ENCODE measurements at places on chromosomes 7 and 10.

- no peak for DNase-seq
Measured at GRCh38 chr7:66296-66695, 126.1 kb upstream of the FAM20C start.

DNA sequence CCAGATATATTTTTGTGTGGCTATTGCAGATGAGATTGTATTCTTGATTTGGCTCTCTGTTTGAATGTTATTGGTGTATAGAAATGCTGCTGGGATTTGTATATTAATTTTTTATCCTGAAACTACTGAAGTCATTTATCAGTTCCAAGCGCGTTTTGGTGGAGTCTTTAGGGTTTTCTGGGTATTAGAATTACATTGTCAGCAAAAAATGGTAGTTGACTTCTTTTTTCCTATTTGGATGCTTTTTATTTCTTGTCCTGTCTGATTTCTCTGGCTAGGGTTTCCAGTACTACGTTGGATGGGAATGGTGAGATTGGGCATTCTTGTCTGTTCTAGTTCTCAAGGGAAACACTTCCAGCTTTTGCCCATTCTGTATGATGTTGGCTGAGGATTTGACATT, 415.5 kb upstream of the CHRM2 start:
- DNase-seq: no peak

DNA sequence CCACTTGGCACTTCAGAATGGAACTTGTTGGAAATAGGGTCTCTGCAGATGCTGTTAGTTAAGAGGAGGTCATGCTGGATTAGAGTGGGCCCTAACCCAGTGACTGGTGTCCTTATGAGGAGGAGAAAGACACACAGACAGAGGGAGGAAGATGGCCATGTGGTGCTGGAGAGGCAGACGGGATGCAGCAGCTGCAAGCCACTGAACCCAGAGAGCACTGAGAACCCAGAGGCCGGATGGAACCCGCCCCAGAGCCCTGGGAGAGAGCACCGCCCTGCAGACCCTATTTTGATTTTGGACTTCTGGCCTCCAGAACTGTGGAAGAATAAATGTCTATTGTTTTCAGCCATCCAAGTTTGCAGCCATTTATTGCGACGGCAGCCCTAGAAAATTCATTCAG, 58.0 kb upstream of the EBF3 start:
- DNase-seq: no peak

- no peak for DNase-seq
Measured at GRCh38 chr7:148566736-148567135, 23.8 kb upstream of the C7orf33 start.

DNA sequence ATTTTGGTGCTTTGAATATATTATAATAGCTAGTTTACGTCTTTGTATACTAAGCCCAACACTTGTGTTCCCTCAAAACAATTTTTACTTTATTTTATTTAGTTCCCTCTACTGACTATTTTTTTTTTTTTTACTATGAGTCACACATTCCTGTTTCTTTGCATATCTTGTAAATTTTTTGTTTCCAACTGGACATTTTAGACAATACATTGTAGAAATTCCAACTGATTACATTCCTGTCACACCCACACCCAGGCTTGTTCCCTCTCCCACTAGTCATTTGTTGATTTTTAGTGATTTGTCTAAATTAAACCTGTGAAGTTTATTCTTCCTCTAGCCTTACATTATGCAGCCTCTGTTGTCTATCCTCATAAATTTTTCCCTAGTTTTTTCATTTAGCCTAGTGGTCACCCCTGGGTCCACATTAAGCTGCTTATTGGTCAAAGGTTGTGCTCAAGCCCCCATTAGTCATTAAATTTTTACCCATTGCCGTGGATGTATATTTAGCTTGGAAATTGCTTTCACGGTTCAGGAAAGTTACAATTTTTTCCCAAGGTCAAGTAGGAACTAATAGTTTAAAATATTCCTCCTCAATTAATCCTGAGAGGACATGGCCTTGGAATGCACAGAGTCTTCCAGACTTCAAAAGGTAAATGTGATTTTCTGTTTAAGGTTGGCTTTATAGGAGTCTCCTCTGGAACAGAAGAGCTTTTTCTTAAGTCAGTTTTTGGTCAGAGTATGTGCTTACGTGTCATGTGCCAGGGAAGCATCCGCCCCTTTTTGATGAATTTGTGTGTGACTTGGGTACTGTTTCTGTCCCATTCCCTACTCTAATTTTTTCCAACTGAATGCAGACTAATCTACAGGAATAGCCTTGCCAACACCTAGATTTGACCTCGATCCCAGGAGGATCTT, 207.6 kb upstream of the TMEM72 start:
- DNase-seq: no peak

GRCh38 chr10:13189961-13190360, 28.6 kb downstream of the MCM10 start:
- no peak for DNase-seq

DNA sequence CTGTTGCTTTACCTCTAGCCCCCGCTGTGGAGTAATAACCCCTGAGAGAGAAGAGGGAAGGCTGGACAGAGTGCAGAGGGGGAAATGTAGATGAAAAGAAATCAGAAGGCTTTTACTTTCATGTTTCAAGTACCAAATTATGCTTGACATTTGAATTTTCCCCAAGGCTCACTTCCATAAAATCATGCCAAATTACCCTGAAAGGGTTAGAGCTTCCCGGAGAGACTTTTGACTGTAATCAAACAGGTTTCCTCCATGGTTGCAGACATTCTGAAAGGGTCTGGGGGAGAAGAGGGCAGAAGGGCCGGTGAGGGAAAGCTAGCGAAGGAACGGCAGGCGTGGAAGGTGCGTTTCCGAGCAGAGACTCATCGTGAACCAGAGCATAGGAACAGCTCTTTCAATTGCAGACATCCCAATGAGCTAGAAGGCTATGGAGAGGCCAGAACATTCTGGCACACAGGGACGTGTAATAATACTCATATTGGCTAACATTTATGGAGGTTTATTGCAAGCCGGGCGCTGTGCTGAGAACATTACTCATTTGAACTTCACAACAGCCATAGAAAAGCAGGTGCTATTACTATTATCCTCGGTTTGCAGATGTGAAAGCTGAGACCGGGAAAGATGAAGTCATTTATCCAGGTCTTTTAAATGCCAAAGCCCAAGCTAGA, 620.8 kb upstream of the AUTS2 start:
- DNase-seq: no peak

GRCh38 chr7:137695942-137696341, 150.8 kb downstream of the DGKI start:
- DNase-seq: no peak

DNA sequence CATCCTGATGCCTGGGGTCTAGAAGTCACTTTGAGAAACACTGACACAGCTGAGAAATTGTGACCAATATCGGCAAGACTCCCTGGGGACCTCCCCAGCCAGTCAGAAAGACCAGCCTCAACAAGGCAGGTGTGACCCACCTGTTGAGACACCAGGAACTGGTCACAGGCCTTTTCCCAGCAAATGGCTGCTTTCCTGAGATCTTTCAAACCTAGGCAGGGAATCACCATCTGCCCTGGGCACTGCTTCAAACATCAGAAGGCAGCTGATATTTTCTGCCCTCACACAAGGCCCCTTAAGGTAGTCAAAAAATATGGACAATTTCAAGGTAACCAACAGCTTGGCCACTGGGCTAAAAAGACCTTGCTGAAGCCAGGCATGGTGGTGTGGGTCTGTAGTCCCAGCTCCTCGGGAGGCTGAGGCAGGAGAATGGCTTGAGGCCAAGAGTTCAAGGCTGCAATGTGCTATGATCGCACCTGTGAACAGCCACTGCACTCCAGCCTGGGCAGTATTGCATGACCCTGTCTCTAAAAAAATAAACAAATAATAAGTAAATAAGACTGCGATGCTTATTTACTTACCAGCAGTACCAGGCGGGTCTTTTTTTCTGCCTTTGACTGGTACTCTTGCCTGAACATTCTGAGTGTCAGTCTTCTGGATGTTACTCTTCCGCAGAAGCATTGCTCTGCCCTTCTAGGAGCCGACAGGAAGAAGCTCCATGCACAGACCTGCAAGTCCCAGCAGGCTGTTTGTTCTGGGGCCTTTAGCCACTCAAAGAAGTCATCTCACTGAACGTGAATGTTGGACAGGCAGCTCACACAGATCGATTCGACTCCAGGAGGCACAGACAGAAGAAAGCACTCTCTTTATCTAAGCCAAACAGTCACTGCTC, 59.7 kb downstream of the SORBS1 start:
- no peak for DNase-seq

DNA sequence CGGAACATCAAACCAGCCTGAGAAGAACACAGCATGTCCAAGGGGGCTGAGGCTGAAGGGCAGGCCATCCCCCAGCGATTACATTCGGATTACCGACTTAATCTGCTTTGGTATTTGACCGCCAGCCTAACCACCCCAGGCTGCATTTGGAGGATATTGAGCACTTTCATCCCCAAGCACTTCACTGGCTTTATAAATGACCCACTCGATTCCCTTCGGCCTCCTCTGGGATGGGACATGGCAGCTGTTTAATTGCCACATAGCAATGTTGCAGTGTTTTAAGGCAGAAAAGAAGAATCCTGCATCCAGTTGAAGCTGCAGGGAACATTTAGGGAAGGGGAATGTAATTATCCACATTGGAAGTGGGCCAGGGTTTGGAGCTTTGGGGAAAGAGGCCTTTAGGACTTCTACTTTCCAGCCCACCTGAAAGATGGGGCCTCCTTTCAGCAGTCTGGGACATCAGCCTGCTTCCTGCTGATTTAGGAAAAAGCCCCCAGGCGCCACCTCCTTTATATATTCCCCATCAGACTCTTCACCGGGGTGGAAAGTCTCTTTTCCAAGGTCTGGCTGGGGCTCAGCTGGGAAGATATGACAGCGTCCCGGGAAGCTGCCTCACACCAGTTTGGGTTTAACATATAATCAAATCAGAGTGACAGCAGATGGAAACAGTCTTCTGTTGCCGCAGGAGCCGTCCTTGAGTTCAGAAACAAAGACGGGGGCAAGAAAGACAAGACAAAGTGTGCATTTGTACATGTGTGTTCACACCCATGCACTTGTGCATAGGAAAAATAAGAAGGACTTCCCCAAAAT, 9.2 kb downstream of the DPCD start:
- no peak for DNase-seq

DNA sequence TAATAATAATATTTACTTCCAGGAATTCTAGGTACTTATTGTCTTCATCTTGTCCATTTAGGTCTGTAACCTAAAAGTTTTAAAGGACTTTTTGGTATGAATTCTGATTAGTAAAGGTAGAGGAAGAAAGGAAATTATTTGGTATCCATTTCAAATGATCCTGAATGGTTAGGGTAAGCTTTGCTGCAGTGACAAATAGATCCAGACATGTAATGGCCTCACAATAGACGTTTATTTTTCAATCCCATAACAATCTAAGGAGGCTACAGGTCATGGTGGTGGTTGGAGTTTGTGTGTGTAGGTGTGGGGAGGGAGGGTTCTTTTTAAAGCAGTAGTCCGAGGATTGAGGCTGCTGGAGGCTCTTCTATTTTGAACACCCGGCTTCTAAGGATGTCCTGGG, 5.3 kb downstream of the FBH1 start:
- no peak for DNase-seq

- no peak for DNase-seq
Measured at GRCh38 chr7:80132594-80132993, 2.0 kb upstream of the GNAI1 start.

DNA sequence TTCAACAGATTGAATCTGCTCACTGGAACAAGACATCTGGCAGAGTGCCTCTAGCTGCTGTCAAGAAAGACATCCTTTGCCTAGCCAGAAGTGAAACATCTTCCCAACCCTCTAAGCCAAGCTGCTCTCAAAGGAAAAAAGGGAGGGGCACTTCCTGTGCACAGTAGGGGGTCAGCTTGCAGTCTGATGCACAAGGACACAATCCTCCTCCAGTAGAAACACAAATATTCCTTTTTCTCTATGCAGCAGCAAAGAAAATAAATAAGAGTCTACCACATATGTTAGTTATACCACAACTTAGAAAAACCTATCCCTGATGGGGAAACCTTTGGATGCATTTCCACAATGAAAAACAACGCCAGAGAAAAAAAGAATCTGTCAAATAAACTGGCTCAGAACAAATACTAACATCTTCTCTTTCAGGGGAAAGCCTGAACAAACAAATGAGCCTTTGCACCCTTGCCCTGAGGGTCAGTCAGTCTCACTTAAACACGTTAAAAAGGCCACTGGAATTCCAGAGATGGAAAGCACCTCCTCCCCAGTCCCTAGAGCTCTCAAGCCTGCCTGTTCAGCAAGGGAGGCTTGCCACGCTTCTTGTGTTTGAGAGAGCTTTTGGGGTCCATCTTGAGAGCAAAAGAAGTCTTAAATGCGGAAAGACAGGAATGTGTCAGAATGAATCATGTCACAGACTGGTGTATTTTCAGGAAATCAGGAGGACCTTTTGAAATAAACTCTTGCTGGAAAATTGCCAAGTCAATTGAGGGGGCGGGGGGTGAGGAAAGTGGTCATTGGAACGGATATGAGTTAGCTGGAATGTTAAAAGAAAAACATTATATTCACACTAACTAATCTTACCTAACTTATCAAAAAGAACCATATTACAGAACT, 7.5 kb downstream of the LAMB1 start:
- DNase-seq: no peak

GRCh38 chr7:91491868-91492267, 227.6 kb downstream of the FZD1 start:
- no peak for DNase-seq

- no peak for DNase-seq
Measured at GRCh38 chr7:17207220-17207619, 91.2 kb upstream of the AHR start.

DNA sequence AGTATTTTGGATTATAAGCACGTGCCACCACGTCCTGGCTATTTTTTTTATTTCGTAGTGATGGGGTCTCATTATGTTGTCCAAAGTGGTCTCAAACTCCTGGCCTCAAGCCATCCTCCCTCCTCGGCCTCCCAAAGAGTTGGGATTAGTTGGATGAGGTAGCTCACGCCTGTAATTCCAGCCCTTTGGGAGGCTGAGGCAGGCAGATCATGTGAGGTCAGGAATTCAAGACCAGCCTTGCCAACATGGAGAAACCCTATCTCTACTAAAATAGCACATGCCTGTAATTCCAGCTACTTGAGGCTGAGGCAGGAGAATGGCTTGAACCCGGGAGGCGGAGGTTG, 21.8 kb upstream of the YWHAG start:
- DNase-seq: no peak

GRCh38 chr10:62972103-62972502, 155.9 kb upstream of the EGR2 start:
- DNase-seq: no peak

DNA sequence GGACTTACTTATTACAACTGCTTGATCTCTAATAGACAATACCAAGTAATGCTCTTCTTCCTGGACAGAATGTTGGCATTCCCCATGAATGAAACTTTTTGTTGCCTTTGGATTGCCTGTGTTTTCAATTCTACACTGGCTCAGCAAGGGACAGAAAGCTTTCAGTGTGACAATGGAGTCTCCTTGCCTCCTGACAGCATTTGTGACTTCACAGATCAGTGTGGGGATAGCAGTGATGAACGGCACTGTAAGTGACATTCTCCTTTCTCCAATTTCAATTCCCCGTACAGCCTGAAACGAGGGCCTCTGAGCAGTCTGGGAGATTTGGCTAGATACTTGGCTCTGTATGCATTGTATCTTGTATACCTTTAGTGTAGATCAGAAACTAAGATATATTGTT, 290 bp downstream of the MALRD1 start:
- no peak for DNase-seq

- DNase-seq: no peak
Measured at GRCh38 chr10:19634163-19634562, 182.1 kb upstream of the PLXDC2 start.

- no peak for DNase-seq
Measured at GRCh38 chr10:804787-805619, 115.5 kb upstream of the DIP2C start.

- DNase-seq: no peak
Measured at GRCh38 chr10:71307469-71308085, 11.5 kb upstream of the SLC29A3 start.
